Activated gamma-delta T cell (primary cell): ENCODE measurements at places on chromosomes 5 and 9.
A peak's percentile ranks its signal among the peaks of the same experiment; 100 is the strongest.

DNA sequence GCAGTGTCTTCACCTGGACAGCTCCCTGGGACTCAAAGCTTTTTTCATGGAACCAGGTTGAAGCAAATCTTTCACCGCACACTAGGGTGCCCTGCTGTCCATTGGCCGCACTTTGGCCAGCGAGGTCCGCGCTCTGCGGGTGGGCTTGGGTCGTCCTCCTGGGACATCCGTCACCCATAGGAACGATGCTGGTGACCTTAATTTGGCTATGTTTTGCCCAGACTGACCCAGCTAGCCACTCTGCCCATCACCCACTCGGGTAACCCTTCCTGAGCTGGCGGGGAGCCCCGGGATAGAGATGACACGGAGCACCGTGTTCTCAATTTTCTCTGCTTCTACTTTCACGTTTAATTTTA, 25.9 kb downstream of the ZDHHC11B start:
- DNase-seq = no peak

DNA sequence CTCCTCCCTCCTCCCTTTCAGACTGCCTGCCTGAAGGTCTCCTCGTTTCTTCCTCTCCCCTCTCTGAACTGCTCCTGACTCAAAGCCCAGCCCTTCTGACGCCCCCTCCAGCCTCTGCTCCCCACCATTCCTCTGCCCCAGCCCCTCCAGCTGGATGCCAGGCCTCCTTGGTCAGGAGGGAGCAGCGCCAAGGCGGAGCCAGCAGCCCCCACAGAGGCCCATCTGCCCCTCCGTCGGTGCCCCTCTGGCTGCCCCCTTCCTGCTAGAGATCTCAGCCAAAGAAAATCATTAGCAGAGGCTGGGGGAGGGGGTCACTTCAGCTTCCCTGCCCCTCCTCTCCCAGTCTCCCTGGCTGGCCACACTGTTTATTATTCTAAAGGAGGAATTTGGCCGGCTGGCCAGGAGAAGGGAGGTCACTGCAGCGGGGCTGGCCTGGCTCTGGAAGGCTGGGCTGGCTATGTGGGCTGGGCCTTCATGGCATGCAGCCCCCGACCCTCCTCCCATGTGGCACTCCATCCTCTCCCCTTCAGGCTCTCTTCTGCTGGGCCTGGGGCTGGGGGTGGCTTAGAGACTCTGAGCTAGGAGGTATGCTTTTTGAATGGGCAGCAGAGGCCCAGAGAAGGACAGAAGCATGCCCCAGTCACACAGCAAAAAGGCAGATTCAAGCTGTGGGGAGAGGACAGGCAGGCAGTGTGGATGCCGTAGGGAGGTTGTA, 16.9 kb downstream of the PDGFRB start:
- DNase-seq = no peak

DNA sequence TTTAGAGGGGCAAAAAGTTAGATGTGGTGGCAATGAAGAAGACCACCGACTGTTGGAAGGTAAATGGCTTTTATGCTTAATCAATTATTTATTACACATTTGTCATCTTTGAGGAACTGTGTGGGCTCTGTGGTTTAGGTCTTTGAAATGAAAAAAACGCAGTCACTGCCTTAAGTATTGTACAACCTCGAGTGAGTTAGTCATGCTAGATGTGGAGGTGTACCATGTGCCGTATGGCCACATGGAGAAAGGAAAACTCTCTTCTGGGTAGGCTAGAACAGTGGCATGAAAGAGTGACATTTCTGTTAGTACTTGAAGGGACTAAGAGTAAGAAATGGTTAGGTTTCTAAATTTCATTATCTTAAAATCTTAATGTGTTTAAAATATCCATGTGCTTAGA, 166.1 kb downstream of the HACD4 start:
- no peak for DNase-seq

DNA sequence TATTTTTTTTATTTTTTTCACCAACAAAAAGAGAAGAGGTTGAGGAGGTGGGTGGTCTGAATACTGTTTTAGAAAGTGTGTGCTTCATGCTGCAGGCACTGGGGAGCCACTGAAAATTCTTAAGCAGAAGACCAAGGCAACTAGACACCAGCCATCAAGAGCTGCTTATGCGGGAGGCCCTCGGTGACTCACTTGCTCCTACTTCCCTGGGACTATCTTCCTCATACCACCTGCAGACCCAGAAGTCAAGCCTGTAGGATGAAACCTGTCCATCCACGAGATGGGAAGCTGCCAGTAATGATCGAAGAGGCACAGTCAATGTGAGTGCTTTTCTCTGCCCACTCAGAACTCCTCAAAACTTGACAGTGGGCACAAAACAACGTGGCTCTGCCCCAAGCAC, 125.8 kb upstream of the SLC44A1 start:
- DNase-seq = no peak

DNA sequence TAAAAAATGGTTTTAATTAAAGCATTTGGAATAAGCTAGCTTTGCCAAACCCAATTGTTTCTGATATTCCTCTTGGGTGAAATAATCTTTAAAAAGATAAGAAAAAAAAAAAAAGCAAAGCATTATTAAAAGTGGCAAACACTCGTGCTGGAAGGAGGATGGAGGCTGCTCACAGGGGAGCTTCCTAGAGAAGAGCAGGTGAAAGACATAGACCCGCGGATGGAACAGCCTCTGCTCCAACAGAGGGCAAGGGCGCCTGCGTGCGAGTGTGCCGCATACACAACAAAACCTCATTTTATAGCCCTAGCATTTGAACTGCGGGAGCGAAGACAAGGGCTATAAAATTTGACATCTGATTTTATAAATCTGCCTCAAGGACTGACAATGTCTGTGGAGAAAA, 33.4 kb upstream of the SLC25A51 start:
- DNase-seq = no peak

DNA sequence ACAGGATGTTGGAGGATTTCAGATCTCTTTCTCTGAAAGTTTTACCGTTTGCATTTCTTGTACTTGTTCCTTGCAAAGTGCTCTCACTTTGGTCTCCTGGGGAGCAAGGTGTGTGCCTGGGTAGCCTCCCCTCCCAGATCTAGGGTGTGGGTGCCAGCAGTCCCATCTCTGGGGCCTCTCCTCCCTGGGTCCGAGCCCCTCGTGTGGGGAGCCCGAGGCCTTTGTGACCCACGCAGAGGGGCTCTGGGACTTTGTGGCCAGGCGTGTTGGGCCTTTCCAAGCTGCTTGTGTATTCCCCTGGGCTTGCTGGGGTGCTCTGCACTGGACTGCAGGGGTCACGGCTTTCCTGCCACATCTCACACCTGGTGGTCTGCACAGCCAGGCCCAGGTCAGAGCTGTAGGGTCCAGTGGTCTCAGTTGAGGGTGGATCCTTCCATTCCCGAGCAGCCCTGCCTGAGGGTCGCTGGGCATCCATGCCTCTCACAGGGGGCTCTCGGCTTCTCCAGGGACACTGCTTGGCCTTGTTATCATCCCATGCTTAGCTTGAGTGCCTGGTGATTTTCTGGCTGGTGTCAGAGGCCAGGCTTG, 96.3 kb downstream of the CACNA1B start:
- DNase-seq = no peak

DNA sequence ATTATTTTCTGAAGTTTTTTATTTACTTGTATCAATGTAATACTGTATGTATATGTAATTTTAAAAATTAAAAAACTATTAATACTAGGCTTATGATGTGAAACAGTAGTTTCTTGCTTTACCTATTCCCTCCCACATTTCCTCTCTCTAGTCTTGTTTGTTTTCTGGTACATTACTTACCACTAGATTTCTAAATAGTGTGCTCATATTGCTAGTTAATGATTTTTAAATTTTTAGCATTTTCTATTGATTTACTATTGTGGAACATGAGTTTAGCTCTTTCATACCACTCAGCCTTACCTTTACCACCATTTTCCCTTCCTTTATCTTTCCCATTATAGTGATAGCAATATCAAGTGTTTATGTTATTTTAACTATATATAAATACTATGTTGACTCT, 39.3 kb downstream of the UBE2R2 start:
- no peak for DNase-seq

DNA sequence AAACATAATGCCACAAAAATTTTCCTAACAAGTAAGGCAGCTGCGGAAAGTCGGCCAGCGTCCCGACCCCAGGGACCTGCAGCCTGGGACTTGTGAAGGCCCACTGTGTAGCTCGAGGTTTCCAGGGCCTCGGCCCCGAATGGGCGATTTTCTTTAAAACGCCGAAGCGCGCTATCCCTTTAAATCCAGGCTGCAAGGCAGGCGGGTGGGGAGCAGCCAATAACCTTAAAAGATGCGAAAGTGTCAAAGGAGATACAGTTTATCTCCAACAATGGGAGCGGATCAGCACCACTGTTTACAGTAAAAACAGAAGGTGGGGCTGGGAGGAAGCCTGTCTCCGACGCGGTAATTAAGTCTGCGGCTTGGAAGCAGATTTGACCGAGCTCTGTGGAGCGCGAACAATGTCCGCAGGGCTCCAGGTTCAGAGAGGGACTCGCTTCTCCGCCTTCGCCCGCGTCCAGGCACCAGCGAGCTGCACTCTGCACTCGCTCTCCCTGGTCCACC, 1.7 kb upstream of the ZSWIM6 start:
- DNase-seq = peak; percentile 10

GRCh38 chr5:170747357-170747756, 36.2 kb upstream of the GABRP start:
- no peak for DNase-seq

- DNase-seq = no peak
Observed at GRCh38 chr9:78015241-78015640, 16.4 kb downstream of the GNAQ start.

DNA sequence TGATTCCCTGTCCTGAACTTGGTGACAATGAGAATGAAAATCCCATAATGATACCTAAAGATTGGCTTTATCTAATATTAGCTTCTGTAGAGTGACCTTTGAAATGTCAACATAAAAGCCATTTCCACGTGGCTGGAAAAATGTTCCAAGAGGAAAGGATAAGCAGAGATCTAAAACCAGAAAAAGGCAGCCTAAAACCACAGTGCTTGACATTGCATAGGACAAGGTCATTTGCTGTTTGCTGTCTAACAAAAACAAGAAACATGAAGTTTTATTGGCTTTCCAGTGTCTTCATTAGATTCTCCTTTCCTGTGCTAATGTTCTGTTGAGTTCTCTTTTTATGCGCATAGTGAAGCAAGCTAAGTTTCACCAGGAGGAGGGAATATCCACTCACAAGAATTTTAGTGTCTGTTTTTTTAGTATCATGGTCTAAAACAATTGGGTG, 44.6 kb downstream of the CPEB4 start:
- no peak for DNase-seq
